ENCODE measurements at places on chromosomes 11 and 22.

DNA sequence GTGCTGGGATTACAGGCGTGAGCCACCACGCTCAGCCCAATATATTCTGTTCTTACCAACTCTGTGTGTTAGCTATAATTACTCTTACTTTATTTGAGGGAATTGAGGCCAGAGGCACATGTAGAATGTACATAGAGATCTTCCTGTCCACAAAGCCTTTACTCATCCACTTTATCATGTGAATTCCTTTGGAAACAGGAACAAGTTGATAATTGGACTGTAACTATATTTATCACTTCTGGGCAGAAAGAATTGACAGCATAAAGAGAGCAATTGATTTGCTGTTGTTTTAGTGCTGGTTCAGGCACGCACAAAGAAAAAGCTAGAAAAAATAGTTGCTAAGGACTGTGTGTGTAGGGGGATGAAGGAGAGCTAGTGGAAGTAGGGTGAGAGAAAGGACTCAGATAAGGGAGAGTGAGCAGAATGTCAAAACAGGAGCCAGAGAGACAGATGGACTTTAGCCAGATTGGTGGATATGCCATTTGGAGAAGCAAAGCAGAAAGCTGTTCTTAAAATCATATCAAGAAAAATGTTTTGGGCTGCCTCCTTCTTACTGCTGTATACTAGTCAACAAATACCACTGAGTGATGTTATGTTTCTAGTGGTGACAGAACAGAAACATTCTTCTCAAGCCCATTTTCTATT lies 929.8 kb upstream of the CNTN5 start:
- DNase-seq = no peak

DNA sequence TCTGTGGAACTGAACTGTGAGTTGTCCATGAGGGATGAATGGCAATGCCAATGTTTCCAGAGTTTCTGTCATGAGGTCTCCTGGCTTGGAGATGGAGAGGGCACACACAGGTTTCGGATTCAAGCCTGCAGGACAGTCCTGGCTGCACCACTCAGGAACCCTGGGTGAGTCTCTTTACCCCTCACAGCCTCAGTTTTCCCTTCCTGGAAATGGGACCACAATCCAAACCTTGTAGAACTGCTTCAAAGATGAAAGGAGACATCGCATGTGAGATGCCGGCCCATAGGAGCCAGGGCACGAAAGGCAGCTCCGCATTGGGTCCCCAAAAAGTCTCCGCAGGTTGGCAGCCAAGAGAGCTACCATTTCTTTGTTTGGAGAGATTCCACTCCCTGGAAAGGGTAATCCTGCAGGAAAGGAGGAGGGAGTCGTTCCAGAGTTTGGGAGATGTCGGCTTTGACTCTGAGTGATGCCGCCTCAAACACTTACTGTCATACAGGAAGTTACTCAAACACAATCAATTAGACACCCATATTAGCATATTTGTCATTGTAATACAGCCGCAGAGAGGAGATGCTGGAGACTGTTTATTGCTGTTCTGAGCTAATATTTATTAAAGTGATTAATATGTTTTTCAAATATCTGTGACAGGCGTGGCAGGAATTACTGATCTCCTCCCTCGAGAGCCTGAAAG lies 318.3 kb downstream of the MN1 start:
- no peak for DNase-seq

GRCh38 chr11:116053548-116053919 lies 549.3 kb upstream of the CADM1 start:
- no peak for DNase-seq

- no peak for DNase-seq
Observed at GRCh38 chr11:73530109-73530508, 67.8 kb downstream of the FAM168A start.

DNA sequence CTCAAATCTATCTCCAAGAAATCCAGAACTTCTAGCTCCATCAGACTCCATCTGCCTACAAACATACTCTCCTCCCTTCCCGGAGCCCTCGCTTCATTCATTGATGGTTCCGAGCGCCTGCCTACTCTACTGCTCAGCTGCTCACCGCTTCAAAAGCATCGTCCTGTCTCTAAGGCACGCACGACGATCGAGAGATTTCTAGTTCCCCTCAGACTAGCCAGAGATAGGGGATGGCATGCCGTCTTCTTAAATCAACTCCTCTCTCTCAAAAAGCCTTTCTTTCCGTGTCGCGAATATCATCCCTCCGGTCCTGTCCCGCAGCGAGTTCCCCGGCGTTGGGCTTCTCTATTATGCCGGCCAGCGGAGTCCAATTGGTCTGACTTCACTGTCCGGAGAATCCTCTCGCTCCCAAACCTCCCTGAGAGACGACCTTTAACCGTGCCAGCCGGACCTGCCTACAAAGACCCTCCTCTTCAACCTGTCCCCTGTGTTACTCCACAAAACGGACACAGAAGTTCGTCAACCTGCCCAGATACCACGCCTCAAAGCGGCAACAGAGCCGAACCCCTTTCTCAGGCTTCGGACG lies 592 bp downstream of the EEF1G start:
- DNase-seq = peak; percentile 36

DNA sequence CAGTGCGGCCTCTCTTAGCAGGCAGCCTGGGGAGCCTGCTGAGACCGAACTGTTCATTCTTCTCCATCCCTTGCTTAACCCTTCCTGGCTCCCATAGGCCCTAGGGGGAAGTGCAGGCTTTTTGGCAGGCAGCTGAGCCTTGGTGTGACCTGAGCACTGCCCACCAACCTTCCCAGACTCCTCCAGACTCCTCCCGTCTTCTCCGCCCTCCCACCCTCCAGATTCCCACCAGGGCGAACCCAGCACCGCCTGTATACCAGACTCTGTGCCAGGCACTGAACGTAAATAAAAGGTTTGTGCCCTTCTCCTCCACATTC lies 7.9 kb downstream of the RELT start:
- no peak for DNase-seq

GRCh38 chr22:37999640-38000272 lies 15.4 kb upstream of the SOX10 start:
- DNase-seq = no peak

DNA sequence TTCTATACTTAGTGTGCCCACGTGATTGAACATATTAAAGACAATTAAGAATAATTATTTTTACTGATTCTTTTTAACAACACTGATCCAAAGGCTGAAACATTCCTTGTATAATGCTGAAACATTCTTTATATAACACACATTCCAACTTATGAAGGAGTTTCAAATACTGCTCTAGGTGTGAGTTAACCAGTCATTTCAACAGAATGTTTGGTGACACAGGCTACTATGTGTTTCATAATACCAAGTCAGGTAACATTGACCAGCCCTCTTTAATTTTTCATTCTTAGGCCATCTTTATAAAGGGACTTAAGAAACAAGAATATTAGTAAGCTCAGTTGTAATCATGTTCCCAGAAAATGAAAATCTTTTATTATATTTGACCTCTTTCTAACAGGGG lies 136.6 kb downstream of the ELP4 start:
- DNase-seq = no peak
